ENCODE measurements at places on chromosomes 11 and 22.
A peak's percentile ranks its signal among the peaks of the same experiment; 100 is the strongest.

- DNase-seq = peak; percentile 28
- no peaks in the 10 kb centered on the region for H3K36me3 ChIP-seq
- no peak overlapping the region for H3K4me3 ChIP-seq
- H3K4me1 ChIP-seq = no peaks in the 10 kb centered on the region
- no peaks in the 10 kb centered on the region for H3K27me3 ChIP-seq
Measured at GRCh38 chr11:134244593-134244992, 8.6 kb downstream of the THYN1 start.

- peak; percentile 49 for DNase-seq
- H3K36me3 ChIP-seq = no peaks in the 10 kb centered on the region
- no peak overlapping the region for H3K27ac ChIP-seq
- H3K27me3 ChIP-seq = no peaks in the 10 kb centered on the region
- no peak overlapping the region for H3K4me3 ChIP-seq
- H3K4me1 ChIP-seq = peaks cover 54% of the 10 kb centered on the region
Measured at GRCh38 chr11:44977493-44977984, 26.9 kb upstream of the TP53I11 start.

GRCh38 chr11:59617876-59618275 is 2.3 kb upstream of the OSBP start:
- no peaks in the 10 kb centered on the region for H3K36me3 ChIP-seq
- peaks cover 19% of the 10 kb centered on the region for H3K4me1 ChIP-seq
- no peak overlapping the region for H3K27ac ChIP-seq
- DNase-seq = no peak
- H3K27me3 ChIP-seq = no peaks in the 10 kb centered on the region
- H3K4me3 ChIP-seq = no peak overlapping the region

DNA sequence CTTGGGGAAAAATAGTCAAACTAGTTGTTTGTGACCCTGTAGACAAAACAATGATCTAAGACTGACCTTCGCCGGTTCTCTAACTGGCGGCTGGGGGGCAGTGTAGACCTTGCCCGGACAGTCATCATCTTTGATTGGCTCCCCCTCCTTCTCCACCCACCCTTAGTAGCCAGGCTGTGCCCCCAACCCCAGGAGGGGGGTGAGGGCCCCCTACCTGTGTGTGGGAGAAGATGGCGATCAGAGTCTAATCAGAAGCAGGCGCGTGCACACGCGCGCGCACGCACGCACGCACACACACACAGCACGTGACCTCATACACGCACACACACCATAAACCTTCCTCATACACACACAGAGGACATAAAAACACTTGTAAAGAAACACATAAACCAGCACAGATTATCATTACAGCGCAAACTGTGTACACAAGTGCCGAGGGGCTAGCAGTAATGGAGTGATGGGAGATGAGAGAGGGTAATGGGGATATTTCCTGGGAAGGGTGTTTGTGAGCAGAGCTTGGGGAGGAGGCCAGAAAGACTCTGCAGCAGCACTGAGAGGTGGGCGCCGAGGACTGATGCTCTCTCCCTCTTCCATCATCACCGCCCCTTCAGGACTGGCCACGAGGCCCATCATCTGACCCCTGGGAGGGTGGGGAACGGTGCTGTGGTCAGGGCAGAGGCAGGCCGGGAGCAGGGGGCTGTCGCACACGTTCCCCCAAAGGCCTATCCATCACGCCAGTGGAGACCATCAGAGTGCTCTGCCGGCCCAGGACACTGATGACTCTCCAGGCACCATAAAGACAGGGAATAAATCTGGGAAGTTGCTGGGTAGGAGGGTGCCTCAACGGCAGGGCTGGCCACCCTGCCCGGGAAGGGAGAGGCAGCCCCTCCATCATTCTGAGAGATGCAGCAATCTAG is 12.2 kb downstream of the NECTIN1 start:
- peak overlapping the region; percentile 79 for H3K27ac ChIP-seq
- H3K36me3 ChIP-seq = no peaks in the 10 kb centered on the region
- DNase-seq = no peak
- peaks cover 84% of the 10 kb centered on the region for H3K4me1 ChIP-seq

DNA sequence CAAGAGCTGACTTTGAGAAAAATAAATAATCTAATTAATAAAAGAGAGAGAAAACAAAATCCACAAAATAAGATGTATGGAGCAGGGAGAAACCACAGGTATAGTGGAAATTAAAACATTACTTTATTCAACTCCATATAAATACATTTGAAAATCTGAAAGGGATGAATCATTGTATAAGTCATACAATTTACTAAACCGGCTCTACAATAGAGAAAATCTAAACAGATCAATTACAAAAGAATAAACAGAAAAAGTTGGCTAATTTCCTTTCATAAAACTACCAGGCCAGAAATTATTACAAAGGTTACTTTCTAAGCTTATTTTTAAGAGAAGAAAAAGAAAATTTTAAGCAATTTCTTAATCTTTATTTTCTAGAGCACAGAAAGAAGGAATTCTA is 51.3 kb upstream of the DRD2 start:
- no peak overlapping the region for H3K4me3 ChIP-seq
- no peaks in the 10 kb centered on the region for H3K27me3 ChIP-seq
- no peaks in the 10 kb centered on the region for H3K4me1 ChIP-seq
- no peak for DNase-seq

- H3K27ac ChIP-seq = no peak overlapping the region
- H3K27me3 ChIP-seq = no peaks in the 10 kb centered on the region
- H3K4me1 ChIP-seq = peaks cover 5% of the 10 kb centered on the region
- DNase-seq = no peak
- no peaks in the 10 kb centered on the region for H3K36me3 ChIP-seq
Measured at GRCh38 chr11:2401436-2401984, 960 bp downstream of the TSSC4 start.

- DNase-seq = peak; percentile 24
- H3K4me3 ChIP-seq = no peak overlapping the region
- peaks cover 10% of the 10 kb centered on the region for H3K4me1 ChIP-seq
Measured at GRCh38 chr11:13944911-13945425, 17.6 kb upstream of the SPON1 start.

GRCh38 chr22:23673050-23673620 is 17.7 kb upstream of the RGL4 start:
- peak; percentile 37 for DNase-seq
- no peak overlapping the region for H3K27ac ChIP-seq
- no peaks in the 10 kb centered on the region for H3K27me3 ChIP-seq

- H3K27ac ChIP-seq = no peak overlapping the region
- H3K27me3 ChIP-seq = no peaks in the 10 kb centered on the region
- H3K36me3 ChIP-seq = no peaks in the 10 kb centered on the region
- no peak for DNase-seq
- H3K4me1 ChIP-seq = no peaks in the 10 kb centered on the region
Measured at GRCh38 chr11:96097844-96098421, 174.0 kb upstream of the MTMR2 start.

DNA sequence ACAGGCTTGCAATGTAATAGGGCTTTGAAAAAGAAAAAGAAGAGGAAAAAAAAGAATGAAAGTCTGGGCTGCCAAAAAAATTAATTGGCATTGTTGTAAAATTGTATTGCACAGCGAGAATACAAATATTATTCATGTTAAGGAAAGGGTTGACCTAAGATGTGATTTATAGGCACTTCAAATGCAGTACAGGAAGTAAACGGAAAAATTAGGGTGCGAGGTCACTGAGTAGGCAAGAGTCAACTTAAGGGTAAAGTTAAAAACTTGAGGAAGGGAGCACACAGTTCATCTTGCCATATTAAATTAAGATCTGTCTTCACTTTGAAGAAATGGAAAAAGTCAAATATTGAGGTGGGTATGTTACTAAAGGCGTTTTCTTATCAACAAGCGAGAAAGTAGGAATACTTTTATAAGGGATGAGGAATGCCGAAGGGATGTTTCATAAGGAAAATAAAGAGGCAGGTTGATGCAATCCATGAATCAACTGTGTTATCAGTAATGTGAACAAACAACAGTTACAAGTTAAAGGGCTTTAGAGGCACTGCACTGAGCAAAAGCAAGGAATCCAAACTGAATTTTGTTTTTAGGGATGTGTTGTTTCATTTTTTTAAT is 123.0 kb downstream of the WT1 start:
- no peak overlapping the region for H3K4me3 ChIP-seq
- H3K27ac ChIP-seq = no peak overlapping the region
- peaks cover 13% of the 10 kb centered on the region for H3K4me1 ChIP-seq
- no peaks in the 10 kb centered on the region for H3K36me3 ChIP-seq
- H3K27me3 ChIP-seq = peaks cover 19% of the 10 kb centered on the region
- DNase-seq = no peak

DNA sequence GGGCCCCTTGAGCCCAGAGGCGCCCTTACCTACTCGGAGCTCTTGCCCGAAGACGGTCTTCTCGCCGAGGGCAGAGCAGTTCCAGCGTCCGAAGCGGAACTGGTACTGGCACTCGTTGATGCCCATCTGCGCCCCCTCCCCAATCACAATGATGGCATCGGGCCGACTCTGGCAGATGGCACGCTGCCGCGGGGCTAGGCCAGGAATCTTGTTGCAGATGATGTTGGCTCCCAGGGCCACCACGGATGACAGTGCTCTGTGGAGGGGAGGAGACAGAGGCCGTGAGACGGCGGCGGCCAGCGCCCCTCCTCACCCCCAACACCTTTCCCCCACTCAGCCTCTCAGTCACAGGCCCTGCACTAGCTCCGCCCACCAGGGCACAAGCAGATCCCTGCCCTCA is 27.1 kb downstream of the WNT7B start:
- no peak overlapping the region for H3K27ac ChIP-seq
- H3K27me3 ChIP-seq = no peaks in the 10 kb centered on the region
- peaks cover 4% of the 10 kb centered on the region for H3K4me1 ChIP-seq
- no peak overlapping the region for H3K4me3 ChIP-seq
- DNase-seq = no peak

- H3K36me3 ChIP-seq = no peaks in the 10 kb centered on the region
- no peaks in the 10 kb centered on the region for H3K4me1 ChIP-seq
- DNase-seq = no peak
- no peaks in the 10 kb centered on the region for H3K27me3 ChIP-seq
- no peak overlapping the region for H3K27ac ChIP-seq
Measured at GRCh38 chr11:101555366-101555765, 28.4 kb downstream of the TRPC6 start.

- peaks cover 14% of the 10 kb centered on the region for H3K4me1 ChIP-seq
- DNase-seq = no peak
- no peak overlapping the region for H3K4me3 ChIP-seq
Measured at GRCh38 chr11:116162086-116162885, 610.5 kb downstream of the BUD13 start.

- no peaks in the 10 kb centered on the region for H3K4me1 ChIP-seq
- H3K27me3 ChIP-seq = no peaks in the 10 kb centered on the region
- H3K36me3 ChIP-seq = no peaks in the 10 kb centered on the region
Measured at GRCh38 chr22:24436553-24436952, 9.2 kb downstream of the ADORA2A start.

DNA sequence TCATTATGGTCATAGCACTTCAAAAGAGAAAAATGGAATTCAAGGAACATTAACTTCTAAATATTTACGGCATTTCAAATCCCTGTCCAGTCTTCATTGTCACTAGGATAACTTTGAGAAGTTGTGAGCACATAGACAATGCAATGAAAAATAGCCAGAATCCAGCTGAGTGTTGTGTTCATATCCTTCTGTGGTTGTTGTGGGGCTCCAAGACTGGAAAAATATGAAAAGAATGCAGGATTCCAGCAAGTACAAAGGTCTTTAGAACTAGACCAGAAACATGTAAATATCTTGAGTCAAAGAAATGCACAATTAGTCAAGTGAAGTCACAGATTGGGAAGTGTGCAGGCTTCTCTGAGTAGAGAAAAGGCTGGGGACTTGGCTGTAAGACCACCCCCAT is 68.7 kb downstream of the WT1 start:
- no peak overlapping the region for H3K27ac ChIP-seq
- no peak for DNase-seq
- no peak overlapping the region for H3K4me3 ChIP-seq

DNA sequence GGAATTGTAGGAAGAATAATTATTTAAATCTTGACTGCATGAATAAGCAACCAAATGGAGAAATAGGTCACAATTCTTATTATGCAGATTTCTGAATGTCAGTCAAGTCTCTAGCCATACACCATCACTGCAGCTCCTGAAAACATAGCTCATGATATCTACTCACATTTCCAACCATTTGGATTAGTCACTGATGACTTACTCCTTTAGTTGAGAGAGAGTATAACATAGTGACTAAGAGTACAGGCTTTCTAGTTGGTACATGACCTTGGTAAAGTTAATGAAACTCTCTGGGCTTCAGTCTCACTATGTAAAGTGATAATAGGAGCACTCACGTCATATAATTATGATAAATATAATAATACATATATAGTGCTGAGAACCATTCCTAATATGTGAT is 265.2 kb downstream of the KCNA4 start:
- H3K27ac ChIP-seq = no peak overlapping the region
- H3K4me1 ChIP-seq = no peaks in the 10 kb centered on the region
- no peaks in the 10 kb centered on the region for H3K27me3 ChIP-seq
- DNase-seq = no peak
- H3K36me3 ChIP-seq = no peaks in the 10 kb centered on the region
- H3K4me3 ChIP-seq = no peak overlapping the region

DNA sequence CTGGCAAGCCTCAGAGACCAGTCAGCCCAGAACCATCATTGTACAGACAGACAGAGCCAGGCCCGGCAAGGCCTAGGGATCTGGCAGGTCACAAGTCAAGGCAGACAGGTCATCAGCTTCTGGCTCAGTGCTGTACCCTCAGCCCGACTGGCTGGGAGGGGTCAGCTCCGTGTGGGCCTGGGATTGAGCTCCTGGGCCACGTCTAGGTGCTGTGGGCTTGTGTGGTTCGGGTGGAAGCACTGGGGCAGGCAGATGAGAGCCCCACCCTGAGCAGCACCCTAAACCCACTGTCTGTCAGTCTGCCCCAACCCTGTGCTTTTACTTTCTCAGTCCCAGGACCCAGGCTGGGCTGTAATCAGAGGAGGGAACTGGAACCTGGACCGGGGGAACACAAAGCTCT is 26.9 kb upstream of the P2RY2 start:
- DNase-seq = no peak
- H3K27me3 ChIP-seq = no peaks in the 10 kb centered on the region
- H3K36me3 ChIP-seq = no peaks in the 10 kb centered on the region
- no peak overlapping the region for H3K27ac ChIP-seq

DNA sequence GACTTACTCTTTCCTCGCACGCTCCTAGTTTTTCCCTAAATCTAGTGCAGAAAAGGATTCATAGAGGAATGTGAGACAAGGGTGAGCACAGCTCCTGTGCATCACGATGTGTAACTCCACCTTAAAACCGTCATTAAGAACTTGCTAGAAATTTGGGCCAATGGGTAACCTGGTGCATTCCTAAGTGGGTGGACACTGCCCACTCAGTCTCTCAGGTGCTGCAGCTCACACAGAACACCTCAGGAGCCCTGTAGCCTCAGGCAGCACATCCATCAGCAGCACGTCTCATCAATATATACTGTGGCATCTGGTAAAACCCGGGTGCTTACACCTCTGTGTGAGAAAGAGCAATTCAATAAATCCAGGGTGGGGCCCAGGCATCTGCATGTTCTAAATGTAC is 12.4 kb downstream of the POU2AF3 start:
- H3K27ac ChIP-seq = no peak overlapping the region
- no peaks in the 10 kb centered on the region for H3K27me3 ChIP-seq
- H3K36me3 ChIP-seq = no peaks in the 10 kb centered on the region
- no peaks in the 10 kb centered on the region for H3K4me1 ChIP-seq
